ENCODE measurements at places on chromosomes 1 and 21.

DNA sequence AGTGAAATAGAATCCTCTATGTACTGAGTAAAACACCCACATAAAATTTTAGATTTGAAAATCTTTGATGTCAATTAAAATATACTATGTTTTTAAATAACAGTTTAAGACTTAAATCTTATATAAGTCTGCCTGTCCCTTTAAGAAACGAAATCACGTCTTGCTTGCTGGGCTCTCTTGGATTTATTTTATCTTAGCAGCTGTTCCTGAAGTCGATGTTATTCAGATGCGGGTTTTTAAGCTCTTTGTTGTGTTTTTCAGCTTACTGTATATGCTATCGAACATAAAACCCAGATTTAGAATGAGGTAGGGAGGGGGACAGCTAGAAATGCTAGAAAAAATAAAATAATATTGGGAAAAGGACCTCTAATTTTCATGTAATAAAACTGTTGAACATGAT lies 11.1 kb upstream of the SSX2IP start:
- no peak for DNase-seq

GRCh38 chr1:60994369-60994768 lies 88.0 kb upstream of the NFIA start:
- DNase-seq = no peak

- DNase-seq = no peak
Measured at GRCh38 chr21:29025328-29025713, 853 bp downstream of the USP16 start.

DNA sequence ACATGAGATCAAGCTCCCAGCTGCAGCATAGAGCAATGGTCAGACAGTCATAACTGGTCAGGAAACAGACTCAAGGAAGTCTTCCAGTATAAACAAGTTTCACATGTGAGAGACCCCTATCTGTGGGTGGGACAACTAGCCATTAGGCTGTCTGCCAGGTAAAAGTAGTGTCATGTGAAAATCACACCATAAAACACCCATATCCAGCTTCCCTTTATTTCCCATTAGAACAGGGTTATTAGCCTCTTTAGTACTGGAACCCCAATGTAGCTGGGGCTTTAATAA lies 426.7 kb downstream of the KCNT2 start:
- no peak for DNase-seq

- no peak for DNase-seq
Measured at GRCh38 chr1:219476716-219477115, 136.2 kb downstream of the ZC3H11B start.

DNA sequence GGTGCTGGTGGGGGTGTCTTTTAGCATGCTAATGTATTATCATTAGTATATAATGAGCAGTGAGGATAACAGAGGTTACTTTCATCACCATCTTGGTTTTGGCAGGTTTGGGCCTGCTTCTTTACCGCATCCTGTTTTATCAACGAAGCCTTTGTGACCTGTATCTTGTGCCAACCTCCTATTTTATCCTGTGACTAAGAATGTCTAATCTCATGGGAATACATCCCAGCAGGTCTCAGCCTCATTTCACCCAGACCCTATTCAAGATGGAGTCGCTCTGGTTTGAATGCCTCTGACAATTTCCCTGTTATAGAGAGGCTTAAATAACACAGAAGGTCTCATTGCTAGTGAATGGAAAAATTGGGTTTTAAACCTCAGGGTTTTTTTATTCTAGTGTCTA lies 300.8 kb upstream of the PROX1 start:
- DNase-seq = no peak

DNA sequence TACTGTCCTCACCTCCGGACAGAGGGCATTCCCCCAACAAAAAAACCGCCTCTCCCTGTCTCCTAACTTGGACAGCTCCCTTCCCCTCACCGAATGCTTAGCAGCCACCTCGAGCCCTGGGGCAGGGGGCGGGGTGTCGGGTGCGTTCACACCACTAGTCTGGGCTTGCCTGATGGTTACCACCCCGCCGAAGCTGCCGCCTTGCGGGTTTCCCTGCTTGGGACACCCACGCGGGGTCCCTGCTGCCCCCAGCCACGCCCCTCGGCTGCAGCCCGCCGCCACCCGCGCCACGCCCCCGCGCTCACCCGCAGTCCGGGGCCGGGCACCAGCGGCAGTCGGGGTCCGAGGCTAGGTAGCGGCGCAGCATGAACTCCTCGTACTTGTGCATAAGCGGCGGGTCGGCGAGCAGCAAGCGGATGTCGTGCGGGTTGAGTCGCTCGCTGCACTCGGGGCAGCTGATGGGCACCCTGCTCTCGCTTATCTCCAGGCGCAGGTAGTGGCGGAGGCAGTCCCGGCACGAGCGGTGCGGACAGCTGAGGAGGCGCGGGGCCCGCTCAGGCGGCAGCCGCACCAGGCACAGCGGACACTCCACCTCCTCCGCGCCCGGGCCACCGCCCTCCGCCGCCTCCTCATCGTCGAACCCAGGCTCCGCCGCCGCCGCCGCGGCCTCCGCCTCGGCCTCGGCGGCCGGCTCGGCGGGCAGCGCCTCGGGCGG lies 706 bp downstream of the RNF19B start:
- DNase-seq = peak; percentile 38

- peak; percentile 77 for DNase-seq
Measured at GRCh38 chr21:36069713-36070583, at the start of gene CBR1. Gene CBR1 (plus strand): TSS chr21:36070024. CDS start chr21:36070116, 92 bp downstream.

DNA sequence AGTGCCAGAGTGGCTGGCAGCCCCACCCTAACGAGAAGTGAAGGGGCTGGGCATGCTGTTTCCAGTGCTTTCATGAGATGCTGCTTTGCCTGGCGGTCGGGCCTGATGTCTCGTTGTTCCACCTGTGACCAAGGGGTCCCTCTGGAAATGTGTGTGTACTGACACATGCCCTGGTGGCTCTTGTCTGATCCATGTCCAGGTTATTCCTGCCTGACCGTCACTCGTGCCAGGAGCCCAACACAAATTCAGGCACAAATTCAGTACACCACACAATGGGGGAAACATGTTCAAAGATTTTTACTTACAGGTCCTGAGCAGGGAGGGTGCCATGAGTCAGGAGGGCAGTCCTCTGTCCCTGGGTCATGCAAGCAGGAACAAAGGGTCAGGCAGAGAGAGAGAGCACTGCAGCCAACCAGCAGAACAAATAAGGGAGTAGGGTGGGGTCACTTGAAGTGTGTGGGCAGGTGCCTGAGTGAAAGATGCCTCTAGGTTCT lies 76.3 kb downstream of the ADARB1 start:
- no peak for DNase-seq

DNA sequence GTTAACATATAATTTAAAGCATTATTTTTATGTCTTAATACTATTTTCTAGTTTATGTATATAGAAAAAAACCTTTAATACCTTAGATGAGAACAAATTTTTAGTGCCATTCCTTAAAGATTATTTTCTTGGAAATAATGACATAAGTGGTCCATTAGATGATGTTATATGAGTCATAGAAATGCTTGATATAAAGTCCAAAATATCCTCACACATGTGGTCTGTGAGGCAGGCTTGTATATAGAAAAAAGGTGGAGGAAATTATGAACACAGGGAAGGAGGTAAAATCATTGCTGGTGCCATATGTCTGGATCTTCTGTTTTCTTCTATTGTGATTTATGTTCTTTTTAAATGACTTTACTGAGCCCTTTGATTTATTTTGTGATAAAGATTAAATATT lies 79.3 kb downstream of the MAP3K7CL start:
- no peak for DNase-seq

DNA sequence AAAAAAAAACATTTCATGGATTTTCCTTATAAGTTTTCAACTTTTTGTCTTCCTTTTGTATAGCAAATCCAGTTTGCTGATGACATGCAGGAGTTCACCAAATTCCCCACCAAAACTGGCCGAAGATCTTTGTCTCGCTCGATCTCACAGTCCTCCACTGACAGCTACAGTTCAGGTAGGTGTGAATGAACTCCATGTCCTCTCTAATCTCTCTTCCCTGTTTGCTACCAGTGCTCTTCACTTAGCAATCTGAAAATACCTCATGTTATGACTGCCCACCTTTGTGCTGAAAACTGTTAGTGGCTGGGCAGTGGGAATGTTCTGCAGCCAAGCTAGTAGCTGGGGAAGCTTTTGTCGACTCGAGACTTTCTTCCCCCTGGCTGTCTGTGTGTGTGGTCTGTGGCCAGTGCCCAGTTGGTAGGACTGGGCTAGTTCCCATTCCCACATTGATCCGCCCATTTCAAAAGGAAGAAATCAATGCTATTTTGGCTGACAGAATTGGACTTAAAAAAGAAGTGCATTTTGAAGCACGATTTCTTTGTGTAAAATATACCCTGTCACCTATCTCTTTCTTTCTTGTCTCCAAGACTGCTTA lies 24.5 kb downstream of the AHCYL1 start:
- no peak for DNase-seq

DNA sequence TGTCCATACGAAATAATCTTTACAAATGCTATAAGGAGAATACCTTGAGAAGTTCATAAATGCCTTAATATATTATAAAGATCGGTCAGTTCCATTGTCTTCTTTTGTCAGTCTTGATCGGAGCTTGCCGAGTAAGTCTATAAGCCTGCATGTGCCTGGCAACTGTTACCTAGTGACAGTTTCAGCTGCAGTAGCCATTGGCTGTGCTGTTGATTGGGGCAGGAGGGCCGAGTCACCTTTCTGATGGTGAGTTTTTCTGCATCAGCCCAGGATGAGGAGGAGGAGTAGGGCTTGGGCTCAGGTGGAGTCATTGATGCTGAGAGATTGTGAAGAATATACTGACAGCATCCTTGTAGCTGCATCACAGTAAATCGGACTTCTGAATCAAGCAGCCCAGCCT lies 1.9 kb upstream of the GPR52 start:
- DNase-seq = no peak

DNA sequence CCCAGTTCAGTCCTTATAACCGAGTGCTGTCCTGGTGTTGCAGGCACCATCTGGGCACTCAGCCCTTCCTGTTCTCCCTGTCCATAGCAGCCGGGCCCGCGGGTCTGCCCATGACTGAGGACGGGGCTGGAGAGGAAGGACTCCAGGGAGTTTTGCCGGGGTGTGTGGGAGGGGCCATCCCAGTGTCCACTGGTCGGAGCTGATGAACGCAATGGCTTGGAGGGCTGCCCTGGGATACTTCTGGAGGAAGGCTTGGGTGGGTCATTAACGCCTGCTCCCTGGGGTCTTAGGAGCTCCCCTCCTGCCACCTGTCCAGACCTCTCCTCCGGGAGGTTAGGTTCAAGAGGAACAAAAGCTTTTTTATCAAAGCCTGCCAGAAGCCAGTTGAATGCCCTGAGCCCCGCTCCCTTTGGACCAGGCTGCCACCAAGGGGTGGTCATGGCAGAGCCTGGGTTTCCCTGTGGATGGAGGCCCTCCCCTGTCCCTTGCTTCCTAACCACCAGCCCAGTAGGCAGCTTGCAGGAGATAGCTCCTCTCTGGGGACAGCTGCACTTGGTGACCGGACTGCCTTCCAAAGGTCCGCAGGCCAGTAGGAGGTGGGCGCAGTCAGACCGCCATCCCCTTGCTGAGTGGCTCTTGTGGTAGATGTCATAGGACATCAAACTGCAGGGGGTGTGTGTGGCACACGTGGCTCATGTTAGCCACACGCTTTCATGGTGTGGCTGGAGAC lies 61.3 kb downstream of the TRIM11 start:
- DNase-seq = no peak

DNA sequence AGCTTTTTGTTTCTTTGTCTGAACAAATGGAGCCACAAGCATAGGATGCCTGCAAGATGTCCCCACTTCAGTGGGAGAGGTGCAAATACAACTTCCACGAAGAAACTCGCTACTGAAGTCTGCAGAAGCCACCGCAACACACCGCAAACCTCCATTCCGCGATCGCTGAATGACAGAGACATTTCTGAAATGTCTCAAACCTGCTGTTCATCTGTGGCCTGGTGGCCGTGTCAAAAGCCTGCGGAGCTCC lies 1.0 kb downstream of the TP53BP2 start:
- DNase-seq = peak; percentile 57

DNA sequence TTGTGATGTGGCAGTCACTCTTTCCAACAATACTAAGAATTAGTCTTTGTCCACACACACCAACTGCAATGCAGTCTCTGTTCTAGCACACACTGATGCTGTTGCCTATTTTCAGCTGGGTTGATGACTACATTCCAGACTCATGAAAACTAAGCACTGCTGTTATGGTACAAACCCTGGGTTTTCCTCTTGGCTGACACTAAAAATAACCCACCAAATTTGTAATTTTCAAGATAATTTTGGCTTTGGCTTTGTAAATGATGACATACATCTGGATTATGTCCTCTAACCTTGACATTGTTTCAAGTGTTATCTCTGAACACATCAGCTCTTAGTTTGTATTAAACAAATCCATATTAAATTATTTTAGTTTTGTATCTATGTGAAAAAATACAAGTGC lies 444.8 kb downstream of the PTPRC start:
- no peak for DNase-seq

- no peak for DNase-seq
Measured at GRCh38 chr1:18204575-18204974, 97.0 kb downstream of the IGSF21 start.

DNA sequence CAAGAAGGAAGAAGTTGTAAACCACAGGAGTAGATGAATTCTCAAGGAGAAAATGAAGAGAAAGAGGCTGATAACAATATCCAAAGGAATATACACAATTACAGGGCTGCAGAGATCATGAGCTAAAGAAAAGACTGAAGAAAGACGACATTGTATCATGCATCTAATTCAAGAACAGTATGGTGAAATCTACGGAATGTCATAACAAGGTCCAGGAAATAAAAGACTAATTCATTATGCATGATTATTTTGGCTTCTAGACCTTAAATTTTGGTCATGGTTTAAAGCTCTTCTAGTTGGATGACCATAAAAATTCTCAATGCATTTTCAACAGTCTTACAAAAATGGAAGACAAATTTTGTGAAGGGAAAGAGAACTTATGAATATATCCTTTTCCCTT lies 71.7 kb downstream of the SH3GLB1 start:
- DNase-seq = no peak

GRCh38 chr1:119987112-119987511 lies 82.3 kb downstream of the NOTCH2 start:
- no peak for DNase-seq

DNA sequence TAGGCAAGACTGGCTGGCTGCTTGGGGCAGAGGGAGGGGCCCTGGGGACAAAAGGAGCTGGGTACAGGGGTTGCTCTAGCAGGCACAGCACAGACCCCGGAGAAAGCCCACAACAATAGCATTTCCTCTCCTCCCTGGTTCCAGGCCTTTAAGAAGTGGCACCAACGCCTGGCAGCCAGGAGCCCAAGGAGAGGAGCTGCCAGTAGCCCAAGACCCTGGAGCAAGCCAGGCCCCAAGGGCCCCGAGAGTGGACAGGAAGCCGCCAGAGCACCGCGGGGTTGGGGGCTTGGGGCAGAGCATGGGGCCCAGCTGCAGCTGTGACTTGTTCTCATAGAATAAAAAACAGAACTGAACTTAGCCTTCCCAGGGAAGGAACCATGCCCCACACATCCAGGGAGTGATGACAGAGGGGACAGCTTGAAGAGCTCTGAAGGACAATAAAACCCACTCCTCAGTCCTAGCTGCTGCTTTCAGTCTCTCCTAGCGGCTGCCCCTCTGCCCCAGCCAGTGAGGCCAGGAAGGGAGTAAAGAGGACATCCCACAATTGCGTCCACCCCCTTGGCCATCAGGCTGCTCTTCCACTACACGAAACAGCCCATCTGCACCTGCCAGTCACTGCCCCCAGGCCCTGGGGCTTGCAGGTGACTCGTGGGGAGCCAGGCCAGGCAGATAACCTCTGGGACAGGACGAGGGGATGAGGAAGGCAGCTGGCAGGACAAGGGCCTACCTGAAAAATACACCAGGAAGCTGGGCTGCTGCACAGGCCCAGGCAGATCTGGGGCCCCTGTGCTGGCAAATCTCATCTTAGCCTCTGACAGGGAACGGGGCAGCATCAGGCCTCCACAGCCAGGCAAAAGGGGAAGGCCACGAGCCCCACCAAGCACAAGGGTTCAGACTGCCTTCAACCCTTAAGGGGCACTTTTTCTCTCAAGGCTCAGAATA lies 16.4 kb downstream of the MTHFR start:
- DNase-seq = no peak

Data from stimulated activated CD4-positive, alpha-beta T cell treated with anti-CD3 and anti-CD28 coated beads, Interleukin-12 subunit alpha, Interleukin-12 subunit beta, amount 100 ng/mL, for 48 hours (primary cell).